ENCODE measurements at places on chromosomes 1 and 21.
A peak's percentile ranks its signal among the peaks of the same experiment; 100 is the strongest.

GRCh38 chr1:32239790-32240139, 7.3 kb upstream of the FAM167B start:
- H3K4me3 ChIP-seq: peak overlapping the region; percentile 82
- H3K36me3 ChIP-seq: no peaks in the 10 kb centered on the region
- H3K4me1 ChIP-seq: no peaks in the 10 kb centered on the region
- DNase-seq: no peak
- H3K27ac ChIP-seq: no peak overlapping the region
- H3K27me3 ChIP-seq: no peaks in the 10 kb centered on the region

GRCh38 chr1:183089025-183089639, 65.9 kb downstream of the LAMC1 start:
- no peaks in the 10 kb centered on the region for H3K36me3 ChIP-seq
- H3K4me3 ChIP-seq: no peak overlapping the region
- no peak for DNase-seq
- no peak overlapping the region for H3K27ac ChIP-seq
- peaks cover 10% of the 10 kb centered on the region for H3K27me3 ChIP-seq

DNA sequence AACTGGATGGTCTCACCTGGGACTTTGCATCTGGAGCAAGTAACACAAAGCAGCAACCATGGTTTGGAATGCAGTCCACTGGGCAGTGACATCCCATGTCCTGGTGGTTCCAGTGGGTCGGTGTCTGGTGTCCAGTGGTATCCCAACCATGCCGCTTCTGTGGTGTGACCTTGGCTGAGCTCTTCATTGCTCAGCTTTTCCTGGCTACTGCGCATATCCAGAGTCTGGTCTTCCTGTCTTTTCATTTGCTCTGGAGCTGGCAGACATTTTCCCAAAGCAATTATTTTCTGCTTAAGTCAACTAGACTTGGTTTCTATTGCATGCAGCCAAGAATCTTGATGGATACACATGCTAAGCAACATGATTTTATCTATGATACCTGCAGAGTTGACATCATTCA, 28.4 kb upstream of the CD2 start:
- peaks cover 6% of the 10 kb centered on the region for H3K4me1 ChIP-seq
- no peaks in the 10 kb centered on the region for H3K36me3 ChIP-seq
- DNase-seq: no peak
- no peak overlapping the region for H3K4me3 ChIP-seq
- H3K27me3 ChIP-seq: no peaks in the 10 kb centered on the region
- no peak overlapping the region for H3K27ac ChIP-seq

GRCh38 chr1:98352378-98352777, 309.1 kb upstream of the SNX7 start:
- H3K4me3 ChIP-seq: no peak overlapping the region
- no peaks in the 10 kb centered on the region for H3K27me3 ChIP-seq
- no peaks in the 10 kb centered on the region for H3K4me1 ChIP-seq
- no peaks in the 10 kb centered on the region for H3K36me3 ChIP-seq
- DNase-seq: no peak

DNA sequence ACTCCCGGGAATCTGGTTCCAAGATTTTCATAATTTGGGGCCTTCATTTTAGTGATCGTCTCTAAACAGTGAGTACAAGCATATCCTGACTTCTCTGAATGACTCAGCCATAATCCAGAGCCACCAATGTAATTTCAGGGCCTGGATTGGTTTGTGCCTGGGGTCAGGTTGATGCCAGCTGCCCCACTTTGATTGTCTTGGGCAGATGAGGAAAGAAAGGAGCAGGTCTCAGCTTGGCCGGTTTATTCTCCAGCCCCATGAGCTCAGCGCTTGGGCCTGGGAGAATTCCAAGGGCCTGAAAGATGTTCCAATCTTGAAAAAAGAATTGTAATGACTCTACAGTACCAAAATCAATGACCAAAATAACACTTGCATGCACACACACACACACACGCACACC, 71.2 kb upstream of the ECE1 start:
- H3K27me3 ChIP-seq: no peaks in the 10 kb centered on the region
- H3K4me3 ChIP-seq: no peak overlapping the region
- H3K27ac ChIP-seq: no peak overlapping the region
- DNase-seq: no peak

DNA sequence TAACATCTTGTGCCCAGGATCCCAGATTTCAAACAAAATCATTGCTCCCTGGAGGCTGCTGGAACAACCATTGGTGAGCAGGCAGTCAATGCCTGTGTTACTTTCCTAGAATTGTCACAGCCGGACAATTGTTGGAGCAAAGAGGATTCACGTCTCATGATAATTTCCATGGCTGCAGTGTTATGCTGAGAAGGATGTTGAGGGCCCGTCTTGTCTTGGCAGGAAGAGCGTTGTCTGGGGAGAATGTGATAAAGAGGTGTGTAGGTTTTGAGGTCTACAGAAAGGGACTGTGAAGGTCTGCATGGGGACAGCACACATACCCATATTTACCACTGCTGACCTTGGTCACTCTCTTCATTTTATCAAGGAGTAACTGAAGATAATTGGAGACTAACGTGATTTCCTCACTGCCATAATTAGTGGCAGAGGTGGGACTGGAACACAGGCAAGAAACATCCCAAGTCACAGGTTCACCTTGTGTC, 6.3 kb downstream of the MECR start:
- H3K27me3 ChIP-seq: no peaks in the 10 kb centered on the region
- DNase-seq: no peak
- no peaks in the 10 kb centered on the region for H3K36me3 ChIP-seq
- H3K4me1 ChIP-seq: peaks cover under 1% of the 10 kb centered on the region

GRCh38 chr1:11767922-11768704, 6.1 kb downstream of the C1orf167 start:
- no peak for DNase-seq
- no peaks in the 10 kb centered on the region for H3K4me1 ChIP-seq
- H3K27ac ChIP-seq: no peak overlapping the region
- H3K4me3 ChIP-seq: no peak overlapping the region

GRCh38 chr1:228941666-228942065, 206.4 kb downstream of the RHOU start:
- no peaks in the 10 kb centered on the region for H3K27me3 ChIP-seq
- no peak overlapping the region for H3K4me3 ChIP-seq
- H3K27ac ChIP-seq: no peak overlapping the region
- DNase-seq: no peak
- H3K4me1 ChIP-seq: peaks cover 17% of the 10 kb centered on the region
- H3K36me3 ChIP-seq: no peaks in the 10 kb centered on the region

DNA sequence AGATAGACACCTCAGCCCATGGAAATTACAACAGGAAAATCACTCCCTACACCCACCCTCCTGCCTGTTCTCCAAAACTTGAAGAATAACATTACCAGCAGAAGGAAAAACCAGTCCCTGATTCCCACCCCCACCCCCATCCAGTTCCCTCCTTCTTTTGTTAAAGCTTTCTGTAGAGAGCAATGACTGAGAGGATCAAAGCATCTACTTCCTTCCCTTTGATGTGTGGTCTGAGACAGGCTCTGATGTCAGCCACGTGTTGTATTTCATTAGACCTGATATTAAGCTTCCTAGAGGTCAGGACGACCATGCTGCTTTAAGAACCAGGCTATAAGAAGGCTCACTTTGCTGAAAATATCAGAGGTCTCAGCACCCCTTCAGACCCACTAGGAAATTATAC, 73.9 kb upstream of the HAO2 start:
- H3K27ac ChIP-seq: no peak overlapping the region
- no peaks in the 10 kb centered on the region for H3K4me1 ChIP-seq
- DNase-seq: no peak
- H3K4me3 ChIP-seq: no peak overlapping the region
- no peaks in the 10 kb centered on the region for H3K36me3 ChIP-seq

DNA sequence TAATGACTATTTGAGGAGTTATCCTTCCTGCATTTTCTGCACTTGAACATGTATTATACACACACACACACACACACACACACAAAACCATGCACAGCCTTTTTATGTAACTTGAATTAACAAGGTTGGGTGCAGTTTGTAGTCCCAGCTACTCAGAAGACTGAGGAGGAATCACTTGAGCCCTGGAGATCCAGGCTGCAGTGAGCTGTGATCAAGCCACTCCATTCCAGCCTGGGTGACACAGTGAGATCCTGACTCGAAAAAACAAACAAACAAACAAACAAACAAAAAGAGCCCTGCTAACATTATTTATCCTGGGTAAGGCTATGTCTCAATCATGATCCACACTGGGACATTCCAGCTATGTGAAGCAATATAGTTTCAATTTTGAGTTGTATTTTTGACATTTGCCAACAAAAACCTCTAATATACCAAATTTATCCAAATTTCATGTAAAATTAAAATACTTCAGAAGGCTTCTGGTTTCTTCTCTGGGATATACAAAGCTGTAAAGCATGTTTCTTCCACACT, 156.8 kb downstream of the NTPCR start:
- H3K4me1 ChIP-seq: peaks cover 21% of the 10 kb centered on the region
- H3K27me3 ChIP-seq: no peaks in the 10 kb centered on the region
- H3K27ac ChIP-seq: no peak overlapping the region
- peaks cover 9% of the 10 kb centered on the region for H3K36me3 ChIP-seq
- no peak for DNase-seq

GRCh38 chr1:20590306-20590777, 1.4 kb downstream of the CDA start:
- peaks cover 41% of the 10 kb centered on the region for H3K27me3 ChIP-seq
- H3K4me1 ChIP-seq: peaks cover 23% of the 10 kb centered on the region
- H3K4me3 ChIP-seq: peak overlapping the region; percentile 13
- no peak overlapping the region for H3K27ac ChIP-seq
- no peak for DNase-seq

DNA sequence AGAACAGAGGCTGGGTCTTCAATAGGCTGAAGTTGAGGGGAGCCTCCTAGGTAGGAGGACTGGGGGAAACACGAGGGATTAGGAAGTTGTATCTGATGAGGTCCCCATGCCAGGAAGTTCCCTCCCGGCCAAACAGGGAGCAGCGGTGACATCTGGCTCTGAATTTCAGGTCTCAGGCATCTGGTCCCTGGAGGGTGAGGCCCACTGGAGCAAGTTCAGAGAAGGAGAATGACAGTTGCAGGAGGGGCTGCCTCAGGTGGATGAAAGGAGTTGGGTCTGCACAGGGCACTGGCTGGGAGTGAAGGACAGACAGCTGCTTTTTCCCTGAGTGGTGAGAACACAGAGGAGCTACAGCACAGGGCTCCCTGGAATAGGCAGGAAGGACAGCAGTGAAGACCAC, 9.1 kb downstream of the TMEM9 start:
- no peaks in the 10 kb centered on the region for H3K27me3 ChIP-seq
- H3K4me1 ChIP-seq: no peaks in the 10 kb centered on the region
- H3K27ac ChIP-seq: no peak overlapping the region

DNA sequence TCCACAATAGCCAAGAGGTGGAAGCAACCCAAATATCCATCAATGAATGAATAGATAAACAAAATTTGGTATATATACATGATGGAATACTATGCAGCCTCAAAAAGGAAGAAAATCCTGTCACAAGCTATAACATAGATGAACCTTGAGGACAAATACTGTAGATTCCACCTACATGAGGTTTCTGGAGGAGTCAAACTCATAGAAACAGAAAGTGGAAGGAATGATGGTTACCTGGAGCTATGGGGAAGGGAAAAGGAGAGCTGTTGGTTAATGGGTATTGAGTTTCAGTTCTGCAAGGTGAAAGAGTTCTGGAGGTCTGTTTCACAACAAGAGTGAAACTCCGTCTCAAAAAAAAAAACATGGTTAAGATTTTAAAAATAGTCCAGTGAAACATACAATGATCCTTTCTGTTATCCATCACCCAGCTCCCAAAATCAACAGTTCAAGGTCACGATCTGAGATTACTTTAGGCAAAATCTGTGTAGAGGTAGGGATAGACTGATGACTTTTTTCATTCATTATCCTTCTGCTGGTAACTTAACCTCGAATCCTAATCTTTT, 80.8 kb upstream of the HNRNPU start:
- H3K27me3 ChIP-seq: peaks cover 13% of the 10 kb centered on the region
- no peaks in the 10 kb centered on the region for H3K36me3 ChIP-seq
- H3K4me1 ChIP-seq: no peaks in the 10 kb centered on the region
- no peak overlapping the region for H3K4me3 ChIP-seq
- DNase-seq: no peak

- H3K27me3 ChIP-seq: peaks cover 4% of the 10 kb centered on the region
- no peak overlapping the region for H3K27ac ChIP-seq
- DNase-seq: no peak
- H3K4me3 ChIP-seq: no peak overlapping the region
- no peaks in the 10 kb centered on the region for H3K4me1 ChIP-seq
These were observed 366.1 kb upstream of the DAB1 start for GRCh38 chr1:57789936-57790335.

DNA sequence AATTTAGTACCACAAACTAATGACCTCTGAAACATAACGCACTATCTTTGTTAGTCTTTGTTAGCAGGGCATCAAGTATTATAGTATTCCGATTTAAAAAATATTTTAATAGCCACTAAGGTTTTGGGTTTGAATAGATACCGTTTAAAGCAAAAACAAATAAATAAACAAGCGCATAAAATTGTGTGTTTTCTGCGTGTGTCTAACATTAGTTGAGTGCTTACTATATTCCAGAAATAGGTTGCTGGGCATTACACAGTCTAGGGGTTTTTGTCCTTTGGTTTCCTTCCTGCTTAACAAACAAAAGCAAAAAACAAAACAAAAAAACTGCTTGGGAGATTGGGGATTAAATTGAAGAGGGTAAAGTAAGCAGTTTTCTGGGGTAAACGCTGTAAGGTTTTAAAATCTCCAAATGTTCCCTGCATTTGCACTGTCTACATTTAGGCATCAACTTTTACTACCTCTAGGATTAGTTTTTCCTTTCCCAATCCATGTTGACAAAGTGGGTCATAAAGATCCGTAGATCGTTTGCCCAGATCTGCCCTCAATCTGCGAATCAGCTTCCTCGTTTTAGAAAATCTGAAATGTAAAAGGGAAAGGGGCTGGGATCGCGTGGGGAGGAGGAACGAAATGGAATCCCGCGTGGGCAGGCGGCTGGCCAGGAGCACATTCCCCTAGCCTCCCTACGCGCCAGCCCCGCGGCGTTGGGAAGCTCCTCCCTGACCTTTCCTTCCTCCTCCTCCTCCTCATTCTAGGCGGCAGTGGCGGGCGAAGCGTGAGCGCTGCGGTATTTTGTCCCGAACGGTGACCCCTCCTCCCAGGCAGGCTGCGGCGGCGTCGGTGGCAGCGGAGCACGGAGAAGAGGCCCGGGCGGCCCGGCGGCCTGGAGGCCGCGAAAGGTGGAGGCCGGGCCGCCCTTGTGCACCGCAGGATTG, at the start of gene KCTD3:
TSS of gene KCTD3 (plus strand) at position 749 of the 935 bp plus-strand sequence. CDS start 382 bp downstream, outside the sequence.
- peak within 1 kb of the TSS; percentile 80 for H3K27ac ChIP-seq
- no peak for DNase-seq
- peak within 1 kb of the TSS; percentile 92 for H3K4me3 ChIP-seq
- H3K27me3 ChIP-seq: no peaks in the 10 kb centered on the region

GRCh38 chr1:94001397-94002045, 92.3 kb upstream of the GCLM start:
- H3K36me3 ChIP-seq: no peaks in the 10 kb centered on the region
- H3K27ac ChIP-seq: no peak overlapping the region
- no peak for DNase-seq
- no peaks in the 10 kb centered on the region for H3K4me1 ChIP-seq
- no peak overlapping the region for H3K4me3 ChIP-seq

GRCh38 chr1:12081648-12082396, 18.7 kb downstream of the TNFRSF8 start:
- H3K4me3 ChIP-seq: peak overlapping the region; percentile 64
- peaks cover 5% of the 10 kb centered on the region for H3K27me3 ChIP-seq
- peaks cover 23% of the 10 kb centered on the region for H3K36me3 ChIP-seq
- DNase-seq: no peak
- H3K4me1 ChIP-seq: peaks cover 56% of the 10 kb centered on the region
